ENCODE measurements at places on chromosomes 5 and 9.

DNA sequence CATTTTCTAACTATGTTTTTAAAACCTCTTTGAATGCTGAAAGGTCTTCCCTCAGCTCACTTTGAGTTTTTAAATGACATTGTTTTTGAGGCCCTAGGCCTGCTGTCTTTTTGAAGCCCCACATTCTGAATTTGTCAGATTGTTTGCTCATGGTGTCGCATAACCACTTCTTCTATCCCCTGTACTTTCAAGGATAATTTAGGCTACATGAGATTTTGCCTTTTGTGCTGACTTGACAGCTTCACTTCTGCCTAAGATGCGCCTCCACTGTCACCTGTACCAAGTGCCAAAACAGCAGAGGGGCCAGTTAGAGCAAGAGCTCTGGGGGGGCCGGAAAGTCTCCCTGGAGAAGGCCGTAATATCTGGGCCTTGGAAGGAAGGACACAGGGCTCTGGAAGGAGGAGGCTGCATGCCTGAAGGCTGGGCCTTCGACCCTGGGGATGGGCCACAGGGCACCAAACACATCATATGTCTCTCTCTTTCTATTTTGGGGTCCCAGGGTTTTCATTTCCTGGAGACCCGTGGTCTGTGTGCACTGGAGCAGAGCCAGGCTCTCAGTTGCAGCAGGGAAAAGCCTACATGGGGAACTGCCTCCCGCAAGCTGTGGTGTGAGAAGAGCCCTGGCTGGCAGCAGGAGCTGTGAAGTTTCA lies 49.1 kb downstream of the NDST1 start:
- DNase-seq: no peak

- no peak for DNase-seq
These were observed 48.1 kb downstream of the PTCD2 start for GRCh38 chr5:72368271-72368670.

GRCh38 chr9:16705111-16705604 lies 165.3 kb downstream of the BNC2 start:
- DNase-seq: no peak

DNA sequence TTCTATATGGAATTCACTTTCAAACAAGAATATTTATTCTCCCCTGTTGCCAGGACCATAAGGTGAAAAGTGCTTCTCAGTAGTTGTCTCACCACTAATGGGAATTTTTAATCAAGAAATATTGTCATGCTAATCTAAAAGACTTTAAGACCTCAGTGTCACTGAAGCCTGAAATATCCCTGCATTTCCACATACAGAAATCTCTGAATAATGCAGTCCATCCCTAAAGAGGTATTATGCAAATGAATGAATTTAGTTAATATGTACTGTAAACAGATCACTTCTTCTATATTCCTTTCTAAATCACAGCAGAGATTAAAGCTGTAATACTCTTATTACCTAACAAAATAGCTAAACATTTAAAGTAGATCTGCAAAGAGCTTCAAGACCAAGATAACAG lies 531.1 kb upstream of the CDH6 start:
- DNase-seq: no peak

- no peak for DNase-seq
These were observed 289.0 kb downstream of the NR3C1 start for GRCh38 chr5:143114481-143114880.

DNA sequence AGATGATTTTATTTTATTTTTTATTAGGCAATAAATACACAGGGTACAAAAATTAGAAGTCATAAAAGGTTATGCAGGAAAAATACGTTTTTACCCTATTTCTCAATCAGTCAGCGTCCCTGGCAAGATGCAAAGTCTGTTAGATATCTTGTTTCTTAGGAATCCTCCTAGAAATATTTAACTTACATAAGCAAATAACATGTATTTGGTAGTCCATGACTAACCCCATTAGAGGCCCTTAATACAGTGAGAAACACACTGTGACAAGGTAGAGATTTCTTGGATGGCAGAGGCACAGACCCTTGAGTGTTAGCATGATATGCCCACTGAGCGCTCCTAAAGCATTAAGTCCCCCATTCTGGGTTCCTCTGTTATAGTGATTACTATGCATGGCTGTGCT lies 121.2 kb upstream of the ADAMTSL1 start:
- no peak for DNase-seq

DNA sequence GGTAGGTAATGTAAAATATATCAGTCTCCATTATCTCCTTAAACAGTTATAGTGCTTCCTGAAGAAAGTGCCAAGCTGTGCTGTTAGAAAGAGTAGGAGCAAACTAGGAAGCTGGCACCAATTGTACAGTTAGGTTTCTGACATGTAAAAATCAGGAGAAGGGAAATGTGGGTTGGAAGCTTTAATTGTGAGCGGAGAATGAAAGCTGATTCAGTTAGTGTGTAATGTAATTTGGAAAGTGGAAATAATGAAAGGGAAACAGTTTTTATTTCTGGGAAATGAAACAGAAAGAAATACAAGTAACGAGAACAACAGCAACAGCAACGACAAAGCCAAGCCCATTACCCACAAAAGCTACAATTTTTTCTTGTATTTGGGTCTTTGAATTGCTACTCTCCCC lies 48.8 kb upstream of the JAK2 start:
- DNase-seq: no peak

- DNase-seq: no peak
These were observed 18.7 kb upstream of the COL5A1 start for GRCh38 chr9:134622896-134623257.

DNA sequence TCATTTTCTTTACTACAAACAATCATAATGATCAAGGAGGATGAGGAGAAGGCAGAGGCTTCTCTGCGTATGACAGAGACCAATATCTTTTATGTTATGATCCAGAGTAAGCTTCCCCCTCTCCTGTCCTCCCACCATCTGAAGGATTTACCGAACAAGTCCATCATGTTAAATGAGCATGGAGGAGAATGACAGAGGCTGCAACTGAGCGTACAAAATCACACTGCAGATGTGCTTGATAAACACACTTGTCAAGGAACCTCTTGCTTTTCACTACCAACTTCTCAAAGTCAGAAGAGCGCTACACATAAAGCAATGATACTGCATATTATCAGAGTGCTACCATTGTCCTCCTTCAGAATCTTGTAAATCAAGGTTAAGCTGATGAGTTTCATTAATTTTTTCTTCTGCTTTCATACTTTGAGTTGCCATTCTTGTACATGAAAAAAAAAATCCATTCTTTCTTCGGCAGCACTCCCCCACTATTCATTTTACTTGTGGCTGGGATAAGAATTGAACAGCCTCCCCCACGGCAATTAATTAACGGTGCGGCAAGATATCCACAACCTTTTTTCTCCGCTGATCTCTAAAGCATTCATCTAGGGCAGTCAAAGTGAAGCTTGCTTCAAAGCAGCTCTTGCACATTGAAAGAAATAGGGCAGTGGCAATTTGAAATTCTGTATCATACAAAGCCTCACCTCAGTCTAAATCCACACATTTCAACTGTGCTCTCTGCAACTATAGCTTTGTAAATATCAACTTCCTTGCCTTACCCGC lies 673.9 kb upstream of the DMAC1 start:
- DNase-seq: no peak

DNA sequence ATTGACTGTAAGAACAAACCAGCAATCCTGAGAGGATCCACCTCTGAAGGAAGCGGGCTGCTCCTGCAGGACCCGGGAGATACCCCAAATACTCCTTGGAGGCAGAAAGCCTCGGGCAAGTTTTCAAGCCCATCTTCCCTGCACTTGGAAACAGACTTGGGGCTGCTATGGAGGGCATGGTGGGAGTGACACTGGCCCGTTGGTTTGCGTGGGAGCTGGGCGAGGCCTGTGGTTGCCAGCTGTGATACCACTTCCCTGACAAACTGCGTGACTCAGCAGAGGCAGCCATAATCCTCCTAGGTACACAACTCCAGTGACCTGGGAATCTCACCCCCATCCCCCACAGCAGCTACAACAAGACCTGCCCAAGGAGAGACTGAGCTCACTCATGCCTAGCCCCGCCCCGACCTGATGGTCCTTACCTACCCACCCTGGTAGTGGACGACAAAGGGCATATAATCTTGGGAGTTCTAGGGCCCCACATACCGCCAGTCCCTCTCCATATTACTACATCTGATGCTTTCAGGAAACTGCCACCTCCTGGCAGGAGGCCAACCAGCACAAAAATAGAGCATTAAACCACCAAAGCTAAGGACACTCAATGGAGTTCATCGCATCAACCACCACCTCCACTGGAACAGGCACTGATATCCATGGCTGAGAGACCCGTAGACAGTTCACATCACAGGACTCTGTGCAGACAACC lies 38.1 kb upstream of the VLDLR start:
- DNase-seq: no peak

DNA sequence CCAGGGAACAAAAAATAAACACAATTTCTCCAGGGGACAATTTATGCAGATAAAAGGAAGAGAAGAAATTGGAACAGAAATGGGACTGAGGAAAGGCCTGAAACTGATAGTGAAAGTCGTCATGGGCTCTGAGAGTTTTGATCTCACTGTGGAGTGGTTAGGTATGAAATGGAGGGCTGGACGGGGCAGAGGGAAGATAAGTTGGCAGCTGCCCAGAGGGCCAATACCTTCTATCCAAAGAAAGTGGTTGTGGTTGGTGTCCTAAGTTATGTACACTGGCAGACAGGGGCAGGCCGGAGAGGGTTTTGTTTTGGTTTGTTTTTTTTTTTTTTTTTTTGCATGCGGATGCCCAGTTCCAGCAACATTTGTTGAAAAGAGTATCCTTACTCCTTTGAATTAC lies 46.1 kb downstream of the ZNF618 start:
- no peak for DNase-seq

DNA sequence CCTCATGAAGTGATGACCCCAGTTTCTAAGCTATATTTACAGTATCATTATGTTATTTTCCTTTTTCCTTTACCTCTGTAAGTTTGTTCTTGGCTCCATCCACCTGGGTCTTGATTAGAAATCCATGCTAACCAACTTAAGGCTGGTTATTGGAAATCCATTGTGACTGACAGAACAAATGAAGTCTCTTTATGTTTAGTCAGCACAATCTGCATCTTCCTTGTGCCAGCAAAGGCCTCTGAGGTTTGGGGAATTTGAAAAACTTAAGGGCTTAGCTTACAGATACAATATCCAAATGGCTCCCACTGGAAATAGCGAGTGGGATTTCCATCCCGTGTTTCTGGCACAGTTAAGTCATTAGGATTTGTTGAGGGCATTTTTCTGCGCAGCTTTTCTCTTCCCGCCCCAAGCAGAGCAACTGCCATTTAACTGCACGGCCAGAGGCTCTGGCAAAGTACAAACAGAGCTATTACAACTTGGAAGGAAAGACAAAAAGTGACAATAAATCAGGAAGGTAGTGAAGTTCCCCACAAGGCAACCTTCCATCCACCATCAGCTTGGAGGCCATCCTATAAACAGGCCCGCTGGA lies 64.2 kb downstream of the DCP2 start:
- no peak for DNase-seq

GRCh38 chr5:112372543-112372942 lies 46.5 kb downstream of the EPB41L4A start:
- DNase-seq: no peak

GRCh38 chr5:58855851-58856739 lies 273.2 kb downstream of the RAB3C start:
- no peak for DNase-seq

GRCh38 chr5:132640613-132641012 lies 17.4 kb upstream of the IL13 start:
- no peak for DNase-seq

- DNase-seq: no peak
These were observed 998.8 kb downstream of the MAT2B start for GRCh38 chr5:164504141-164504772.

- no peak for DNase-seq
These were observed 2.7 kb downstream of the HEMGN start for GRCh38 chr9:97935276-97935675.

GRCh38 chr9:79256691-79257213 lies 315.0 kb upstream of the TLE4 start:
- no peak for DNase-seq

GRCh38 chr9:76810377-76810957 lies 46.2 kb downstream of the PCA3 start:
- DNase-seq: no peak

GRCh38 chr9:133635533-133636531 lies at the start of gene DBH:
TSS of gene DBH (plus strand) at chr9:133636363. CDS start at chr9:133636372, 9 bp downstream.
- no peak for DNase-seq

GRCh38 chr5:138595180-138595795 lies 20.1 kb upstream of the HSPA9 start:
- no peak for DNase-seq
